ENCODE measurements at places on chromosomes 4 and X.

DNA sequence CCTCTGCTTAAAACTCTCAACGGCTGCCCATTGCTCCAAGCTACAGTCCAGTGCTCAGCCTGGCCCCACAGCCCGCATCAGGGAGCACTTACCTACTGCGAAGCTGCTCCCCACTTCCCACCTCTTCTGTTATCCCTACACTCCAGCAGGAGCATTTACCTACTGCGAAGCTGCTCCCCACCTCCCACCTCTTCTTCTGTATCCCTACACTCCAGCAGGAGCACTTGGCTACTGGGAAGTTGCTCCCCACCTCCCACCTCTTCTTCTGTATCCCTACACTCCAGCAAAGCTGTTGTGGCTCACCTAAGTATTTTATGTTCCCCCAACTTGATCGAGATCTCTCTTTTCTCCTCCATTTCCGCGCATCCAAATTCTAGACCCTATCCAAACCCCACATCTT, 563.3 kb upstream of the ZFP42 start:
- DNase-seq, result no peak

GRCh38 chrX:50075630-50076339, 125.0 kb downstream of the AKAP4 start:
- no peak for DNase-seq

GRCh38 chr4:12296366-12296765, 867.7 kb upstream of the HS3ST1 start:
- no peak for DNase-seq

- DNase-seq, result no peak
Observed at GRCh38 chr4:132827522-132827921, 321.6 kb upstream of the PCDH10 start.

GRCh38 chr4:76781698-76782595, 116.0 kb downstream of the SOWAHB start:
- DNase-seq, result no peak

- no peak for DNase-seq
Observed at GRCh38 chrX:40772290-40772689, 36.9 kb upstream of the MED14 start.

- DNase-seq, result no peak
Observed at GRCh38 chr4:155544547-155544946, 122.1 kb upstream of the GUCY1A1 start.

- no peak for DNase-seq
Observed at GRCh38 chr4:4783847-4784246, 75.6 kb upstream of the MSX1 start.

DNA sequence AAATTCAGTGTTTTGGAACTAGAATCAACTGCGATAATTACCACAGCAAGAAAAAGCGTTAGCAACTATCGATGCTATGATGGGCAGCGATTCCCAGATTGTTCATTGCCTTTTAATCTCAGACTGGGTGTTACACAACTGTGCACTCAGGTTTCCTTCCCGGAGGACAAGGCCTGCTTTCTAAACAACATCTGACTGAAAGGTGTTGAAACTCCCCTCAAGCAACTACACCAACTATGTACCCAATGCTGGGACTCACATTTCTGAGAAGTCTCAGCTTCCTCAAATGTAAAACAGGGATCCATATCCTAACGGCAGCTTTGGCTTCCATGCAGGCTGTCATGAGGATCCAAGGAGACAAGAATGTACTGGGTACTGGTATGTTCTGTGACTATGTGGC, 8.2 kb downstream of the GABRE start:
- no peak for DNase-seq

- peak; percentile 9 for DNase-seq
Observed at GRCh38 chrX:20527558-20528011, 260.9 kb upstream of the RPS6KA3 start.

- no peak for DNase-seq
Observed at GRCh38 chr4:136319789-136320464, 1212.4 kb downstream of the PCDH18 start.

- no peak for DNase-seq
Observed at GRCh38 chr4:100312615-100313350, 122.5 kb upstream of the DDIT4L start.

- DNase-seq, result no peak
Observed at GRCh38 chr4:186701273-186701672, 22.4 kb downstream of the FAT1 start.

- no peak for DNase-seq
Observed at GRCh38 chr4:8662776-8663175, 70.2 kb downstream of the CPZ start.

DNA sequence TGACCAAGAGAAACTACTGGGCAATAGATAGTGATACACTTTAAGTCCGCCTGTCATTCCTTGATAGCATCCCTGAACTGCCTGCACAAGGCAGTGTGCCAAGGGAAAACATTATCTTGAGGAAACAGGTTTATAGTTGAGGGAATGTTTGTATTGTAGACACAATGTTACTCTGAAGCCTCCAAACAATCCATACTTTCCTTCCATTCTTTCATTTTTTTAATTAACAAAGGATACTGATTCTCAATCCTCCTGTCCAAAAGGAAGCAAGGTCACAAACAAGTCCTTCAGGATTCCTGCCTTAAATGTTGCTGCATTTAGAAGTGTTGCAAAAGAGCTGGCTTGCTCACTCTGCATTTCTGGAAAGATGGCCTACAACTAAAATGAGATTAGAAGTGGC, 61.7 kb upstream of the PRSS48 start:
- no peak for DNase-seq

- peak; percentile 27 for DNase-seq
Observed at GRCh38 chr4:25913056-25913850, 767 bp upstream of the SMIM20 start.

DNA sequence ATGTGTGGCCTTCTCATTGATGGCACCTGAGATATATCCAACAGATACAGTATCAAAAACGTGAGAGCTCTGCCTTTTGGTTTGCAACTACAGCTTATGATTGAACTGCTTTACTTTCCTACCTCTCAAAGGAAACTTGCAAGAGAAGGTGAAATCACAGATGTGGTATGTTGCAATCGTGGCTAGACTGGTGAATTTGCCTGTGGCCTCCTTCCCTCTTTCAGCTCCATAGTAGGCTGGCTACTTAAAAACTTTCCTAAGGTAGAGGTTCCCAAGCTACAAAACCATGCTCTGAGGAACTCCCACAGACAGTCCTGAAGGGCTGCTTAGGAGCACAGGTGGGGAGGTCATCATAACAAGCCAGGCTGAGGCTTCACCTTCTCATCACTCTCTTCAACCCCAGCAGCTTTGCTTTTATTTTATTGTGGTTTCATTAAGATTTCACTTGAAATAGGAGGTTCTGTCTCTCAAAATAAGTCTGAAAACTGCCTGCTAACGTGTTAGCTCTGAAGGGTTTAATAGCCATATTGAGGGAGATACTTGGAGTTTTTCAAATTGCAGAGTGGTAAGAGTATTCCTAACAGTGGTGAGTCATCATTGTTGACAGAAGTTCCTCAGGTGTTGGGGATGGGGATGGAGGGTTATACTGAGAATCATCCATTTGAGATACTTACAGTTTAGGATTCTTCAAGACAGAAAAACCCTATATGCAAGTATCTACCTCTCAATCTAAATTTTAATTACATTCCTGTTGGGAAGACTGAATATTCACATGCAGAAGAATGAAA, 93.5 kb upstream of the UCP1 start:
- DNase-seq, result no peak

DNA sequence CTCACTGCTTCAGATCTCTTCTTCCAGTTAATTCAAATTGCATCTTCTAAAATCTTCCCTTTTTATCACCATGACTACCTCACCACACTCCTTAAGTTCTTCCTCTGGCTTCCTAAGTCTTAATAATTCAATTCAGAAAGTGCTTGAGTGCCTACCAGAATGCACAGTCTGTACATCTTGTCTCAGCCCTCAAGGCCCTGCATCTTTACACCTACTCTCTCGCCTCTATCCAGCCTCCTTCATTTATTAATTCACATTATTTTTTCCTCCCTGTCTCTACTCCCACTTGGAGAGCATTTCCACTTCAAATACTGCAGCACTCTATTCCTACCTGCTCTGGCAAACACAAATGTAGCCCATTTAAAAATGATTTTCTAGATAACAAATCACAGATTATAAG, 90.5 kb downstream of the MAPK10 start:
- no peak for DNase-seq

DNA sequence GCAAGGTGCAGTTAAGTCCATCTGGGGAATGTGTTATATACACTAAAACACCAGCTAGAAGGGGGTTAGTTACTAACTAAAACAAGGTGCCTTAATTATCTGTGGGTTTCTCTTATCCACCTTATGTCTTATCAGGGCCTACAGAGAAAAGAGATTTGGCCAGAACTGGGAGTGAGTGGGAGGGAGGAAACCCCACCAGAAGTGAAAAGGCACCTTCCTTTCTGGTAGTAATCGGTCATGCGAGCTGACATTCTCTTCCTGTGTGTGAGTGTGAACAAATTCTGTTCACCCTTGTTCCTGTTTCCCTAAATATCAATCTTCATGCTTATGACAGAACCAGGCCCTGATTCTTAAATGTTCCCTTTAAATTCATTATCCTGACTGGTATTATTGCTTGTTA, 43.5 kb downstream of the SRPX2 start:
- DNase-seq, result no peak

GRCh38 chr4:127730142-127730913, at the start of gene SLC25A31:
TSS of gene SLC25A31 (plus strand) at chr4:127730400. CDS start at chr4:127730546, 146 bp downstream.
- DNase-seq, result no peak
